Activated CD8-positive, alpha-beta T cell treated with anti-CD3 and anti-CD28 coated beads, Interleukin-2, amount 10 ng/mL, durations not matched to agents 7 days and 5 days (primary cell): ENCODE measurements at places on chromosomes 6 and 20. TPM values are rescaled to one million over a fixed set of nuclear protein-coding genes. Genes with fewer than 3 reads are reported as not detected.

The TREML1 gene
- not detected for total RNA-seq

The IGF2R gene
- 57.4 TPM for total RNA-seq

The CYP24A1 gene
- not detected for total RNA-seq

The MAP3K5 gene
- total RNA-seq = 15.0 TPM

The FILIP1 gene
- not detected for total RNA-seq

The SLC32A1 gene
- total RNA-seq = not detected

The DOK5 gene
- total RNA-seq = not detected

The VWA7 gene
- 6.6 TPM for total RNA-seq

The MYLK2 gene
- total RNA-seq = 0.66 TPM

The ANKEF1 gene
- total RNA-seq = 3.9 TPM

DNA sequence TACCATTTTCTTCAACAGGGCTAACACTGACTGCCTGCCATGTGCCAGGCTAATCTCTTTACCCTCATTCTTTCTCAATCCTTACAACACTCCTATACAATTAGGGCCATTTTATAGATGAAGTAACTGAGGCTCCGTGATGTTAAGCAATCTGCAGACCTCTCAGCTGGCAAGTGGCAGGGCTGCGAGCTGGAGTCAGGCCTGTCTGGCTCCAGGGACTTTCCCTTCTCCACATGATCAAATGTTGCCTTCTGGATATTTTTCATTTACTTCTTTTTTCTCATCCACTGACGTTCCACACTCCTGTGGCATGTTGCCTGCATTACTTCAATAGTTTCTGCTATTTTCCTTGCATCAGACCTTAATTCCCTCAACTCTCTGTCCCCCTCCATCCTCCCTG is 55.2 kb upstream of the TAGAP start:
- H3K4me3 ChIP-seq = no peak overlapping the region
- no peaks in the 10 kb centered on the region for H3K36me3 ChIP-seq
- DNase-seq = peak; percentile 17
- H3K27me3 ChIP-seq = no peaks in the 10 kb centered on the region
- peak overlapping the region; percentile 3 for H3K27ac ChIP-seq

- peaks cover 27% of the 10 kb centered on the region for H3K36me3 ChIP-seq
- no peak overlapping the region for H3K4me3 ChIP-seq
- peak; percentile 57 for DNase-seq
- no peaks in the 10 kb centered on the region for H3K27me3 ChIP-seq
- H3K4me1 ChIP-seq = peaks cover 8% of the 10 kb centered on the region
Measured at GRCh38 chr6:36615018-36615761, 21.0 kb downstream of the SRSF3 start.

GRCh38 chr20:35307666-35308653 is 15.7 kb upstream of the FAM83C start:
- H3K36me3 ChIP-seq = peaks cover 20% of the 10 kb centered on the region
- no peaks in the 10 kb centered on the region for H3K27me3 ChIP-seq
- H3K4me3 ChIP-seq = no peak overlapping the region
- peaks cover 61% of the 10 kb centered on the region for H3K4me1 ChIP-seq
- H3K27ac ChIP-seq = peak overlapping the region; percentile 65

DNA sequence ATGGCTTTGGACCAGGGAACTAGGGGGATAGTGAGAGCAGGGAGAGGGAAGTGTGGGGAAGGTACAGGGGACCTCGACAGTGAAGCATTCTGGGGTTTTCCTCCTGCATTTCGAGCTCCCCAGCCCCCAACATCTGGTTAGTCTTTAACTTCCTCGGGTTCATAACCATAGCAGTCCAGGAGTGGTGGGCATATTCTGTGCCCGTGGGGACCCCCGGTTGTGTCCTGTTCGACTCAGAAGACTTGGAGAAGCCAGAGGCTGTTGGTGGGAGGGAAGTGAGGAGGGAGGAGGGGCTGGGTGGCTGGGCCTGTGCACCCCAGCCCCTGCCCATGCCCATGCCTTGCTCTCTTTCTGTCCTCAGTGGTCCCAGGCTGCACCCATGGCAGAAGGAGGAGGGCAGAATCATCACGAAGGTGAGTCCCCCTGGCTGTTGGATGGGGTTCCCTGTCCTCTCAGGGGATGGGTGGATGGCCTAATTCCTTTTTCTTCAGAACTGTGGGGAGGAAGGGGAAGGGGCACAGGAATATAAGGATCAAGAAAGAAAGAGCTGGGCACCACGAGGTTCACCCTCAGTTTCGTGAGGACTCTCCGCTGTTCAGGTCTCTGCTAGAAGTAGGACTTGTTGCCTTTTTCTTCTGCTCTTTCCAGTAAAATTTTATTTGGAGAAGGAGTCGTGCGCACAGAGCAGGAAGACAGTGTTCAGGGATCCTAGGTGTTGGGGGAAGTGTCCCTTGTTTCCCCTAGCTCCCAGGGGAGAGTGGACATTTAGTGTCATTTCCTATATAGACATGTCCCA is 4.2 kb downstream of the VEGFA start:
- H3K4me3 ChIP-seq = no peak overlapping the region
- no peak for DNase-seq
- peaks cover 57% of the 10 kb centered on the region for H3K4me1 ChIP-seq

- DNase-seq = no peak
- H3K27ac ChIP-seq = no peak overlapping the region
- no peaks in the 10 kb centered on the region for H3K36me3 ChIP-seq
- peaks cover 2% of the 10 kb centered on the region for H3K27me3 ChIP-seq
- no peaks in the 10 kb centered on the region for H3K4me1 ChIP-seq
Measured at GRCh38 chr20:33318096-33318429, 35.0 kb downstream of the BPIFB1 start.

GRCh38 chr6:154247119-154247861 is 109.3 kb downstream of the IPCEF1 start:
- H3K27me3 ChIP-seq = no peaks in the 10 kb centered on the region
- H3K4me1 ChIP-seq = peaks cover 82% of the 10 kb centered on the region
- DNase-seq = peak; percentile 62
- peak overlapping the region; percentile 90 for H3K27ac ChIP-seq

DNA sequence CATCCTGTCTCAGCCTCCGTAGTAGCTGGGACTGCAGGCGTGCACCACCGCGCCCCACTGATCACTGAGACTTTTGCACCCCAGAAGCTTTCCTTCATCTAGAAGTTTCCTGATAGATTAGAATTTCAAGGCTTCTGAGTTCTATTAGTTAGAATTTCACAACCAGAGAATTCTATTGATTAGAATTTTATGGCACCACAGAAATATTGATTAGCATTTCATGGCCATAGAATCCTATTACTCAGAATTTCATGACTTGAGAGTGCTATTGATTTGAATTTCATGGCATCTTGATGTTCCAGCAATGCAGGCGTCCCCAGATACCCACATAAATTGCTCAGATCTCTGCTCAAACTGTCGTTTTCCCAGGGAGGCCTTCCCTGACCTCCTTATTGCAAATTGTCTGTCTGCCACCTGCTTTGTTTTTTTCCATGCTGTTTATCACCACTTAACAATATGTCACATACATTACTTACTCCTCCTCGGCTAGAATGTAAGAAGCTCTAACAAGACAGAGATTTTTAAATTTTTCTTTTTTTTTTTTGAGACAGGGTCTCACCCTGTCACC is 16.9 kb upstream of the CBFA2T2 start:
- no peak overlapping the region for H3K27ac ChIP-seq
- no peaks in the 10 kb centered on the region for H3K4me1 ChIP-seq
- no peak overlapping the region for H3K4me3 ChIP-seq
- no peak for DNase-seq
- no peaks in the 10 kb centered on the region for H3K27me3 ChIP-seq

DNA sequence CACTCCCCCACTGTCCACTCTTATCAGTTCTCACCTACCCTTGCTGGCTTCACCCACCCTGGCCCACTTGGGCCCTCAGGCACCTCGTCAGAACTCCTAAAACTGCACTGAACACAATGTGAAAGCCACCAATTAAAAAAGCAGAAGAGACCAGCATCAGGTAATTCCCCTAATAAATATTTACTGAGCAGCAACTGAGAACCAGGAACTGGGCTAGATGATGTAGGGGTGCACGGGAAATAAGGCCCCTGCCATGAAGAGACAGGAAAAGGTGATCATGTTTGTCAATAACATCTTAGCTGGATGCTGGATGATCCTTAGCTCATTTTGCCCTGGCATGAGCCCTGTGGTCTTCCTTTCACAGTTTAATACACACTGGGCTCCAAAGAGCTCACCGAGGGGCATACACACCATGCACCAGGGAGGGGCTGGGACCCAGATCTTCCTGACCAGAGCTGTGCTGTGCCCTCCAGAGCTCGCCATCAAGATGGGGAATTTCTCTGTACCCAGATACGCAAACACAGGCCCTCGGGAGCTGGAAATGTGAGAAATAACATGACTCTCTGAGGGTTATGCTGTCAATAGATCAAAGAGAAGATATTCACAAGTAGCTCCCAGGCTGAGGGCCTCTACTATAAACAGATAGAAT is 113.6 kb upstream of the SLC22A16 start:
- no peak overlapping the region for H3K27ac ChIP-seq
- no peak for DNase-seq
- no peak overlapping the region for H3K4me3 ChIP-seq
- H3K36me3 ChIP-seq = peaks cover 2% of the 10 kb centered on the region

DNA sequence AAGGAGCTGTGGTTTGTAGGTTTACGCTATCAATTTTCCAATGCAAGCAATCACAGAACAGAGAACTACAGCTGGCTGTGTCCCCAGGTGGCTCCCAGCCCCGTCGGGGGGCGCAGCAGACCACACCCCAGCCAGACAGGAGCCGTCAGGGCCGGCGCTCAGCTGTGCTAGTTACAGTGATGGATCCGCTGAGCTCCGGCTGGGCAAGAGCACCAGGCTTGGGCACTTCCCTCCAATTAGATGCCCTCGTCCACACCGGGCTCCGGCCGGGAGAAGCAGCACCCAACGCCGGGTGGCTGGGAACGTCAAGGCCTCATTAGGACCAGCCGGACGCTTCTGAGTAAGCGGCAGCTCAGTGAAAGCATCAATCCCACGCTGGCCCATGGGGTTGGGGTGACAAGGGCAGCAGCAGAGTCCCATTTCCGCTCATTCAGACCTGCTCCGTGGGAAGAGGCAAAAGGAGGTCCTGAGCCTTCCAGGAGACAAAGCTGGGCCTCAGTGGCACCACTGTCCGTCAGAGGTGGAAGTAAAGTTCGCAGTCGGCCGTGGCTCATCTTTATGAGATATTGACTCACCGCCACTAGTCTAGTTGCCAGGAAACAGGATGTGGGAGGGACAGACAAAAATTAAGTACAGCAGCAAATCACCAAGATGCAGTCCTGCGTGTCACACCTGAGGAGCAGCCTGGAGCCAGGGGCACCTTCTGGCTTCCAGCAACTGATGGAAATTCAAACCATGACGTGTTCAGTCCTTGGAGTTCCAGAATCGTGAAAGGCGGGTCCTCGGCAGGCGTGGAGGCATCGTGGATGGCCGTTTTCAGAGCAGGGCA is 164.1 kb downstream of the TAF4 start:
- peaks cover 5% of the 10 kb centered on the region for H3K4me1 ChIP-seq
- no peak overlapping the region for H3K27ac ChIP-seq
- no peaks in the 10 kb centered on the region for H3K27me3 ChIP-seq
- no peak overlapping the region for H3K4me3 ChIP-seq
- DNase-seq = no peak
- no peaks in the 10 kb centered on the region for H3K36me3 ChIP-seq
